ENCODE measurements at places on chromosomes 11 and 22.

DNA sequence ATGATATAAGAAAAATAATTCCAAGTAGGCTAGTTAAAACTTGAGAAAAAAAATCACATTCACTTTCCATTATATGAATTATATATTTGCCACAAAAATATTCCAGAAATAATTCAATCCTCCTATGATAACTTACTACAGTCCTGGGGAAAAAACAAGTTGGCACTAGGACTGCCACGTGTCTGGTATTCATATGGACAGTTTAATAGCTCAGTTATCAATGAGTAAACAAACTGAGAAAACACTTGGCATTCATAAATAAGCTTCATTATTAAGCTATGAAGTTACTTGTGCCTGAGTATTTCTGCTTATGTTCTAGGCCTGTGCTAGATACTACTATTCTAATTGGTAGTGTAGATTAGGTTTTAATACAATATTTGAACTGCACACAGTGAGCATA lies 22.5 kb upstream of the MAML2 start:
- DNase-seq = no peak

DNA sequence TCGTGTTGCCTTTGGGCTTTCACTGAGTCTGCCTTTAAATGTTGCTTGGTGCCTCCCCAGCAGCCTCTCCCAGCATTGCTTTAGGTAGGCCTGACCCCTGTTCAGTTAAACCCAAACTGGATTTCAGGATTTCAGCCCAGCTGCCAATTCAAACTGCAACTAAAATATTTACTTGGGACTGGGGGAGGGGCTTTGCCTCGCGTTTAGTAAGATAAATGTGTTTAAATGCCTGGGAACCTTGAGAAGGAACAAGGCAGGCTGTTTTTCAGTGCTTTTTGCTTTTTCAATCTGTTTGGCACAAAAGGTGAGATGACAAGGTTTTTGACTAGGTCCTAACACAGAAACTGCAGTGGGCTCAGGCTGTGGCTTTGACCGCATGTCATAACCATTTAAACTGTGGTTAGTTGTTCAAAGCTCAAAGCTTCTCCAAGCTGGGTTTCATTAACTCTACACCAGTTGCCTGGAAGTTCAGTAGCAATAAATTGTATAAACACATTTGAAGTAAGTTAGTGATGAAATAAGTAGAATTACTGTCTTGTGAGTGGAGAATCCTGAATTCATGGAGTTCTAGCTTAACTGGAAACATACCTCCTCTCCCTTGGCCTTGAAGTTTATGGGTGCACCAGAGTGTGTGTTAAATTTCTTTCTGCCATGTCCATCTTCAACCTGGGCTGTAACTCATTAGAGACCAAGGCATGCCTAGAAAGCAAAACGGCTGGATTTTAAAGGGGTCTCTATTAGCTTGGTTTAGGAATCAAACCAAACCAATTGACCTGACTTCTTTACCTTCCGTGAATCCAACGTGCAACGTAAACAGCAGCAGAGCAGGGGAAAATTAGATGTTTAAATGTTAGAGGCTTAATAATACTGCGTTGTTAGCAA lies 3.6 kb downstream of the PKNOX2 start:
- no peak for DNase-seq

DNA sequence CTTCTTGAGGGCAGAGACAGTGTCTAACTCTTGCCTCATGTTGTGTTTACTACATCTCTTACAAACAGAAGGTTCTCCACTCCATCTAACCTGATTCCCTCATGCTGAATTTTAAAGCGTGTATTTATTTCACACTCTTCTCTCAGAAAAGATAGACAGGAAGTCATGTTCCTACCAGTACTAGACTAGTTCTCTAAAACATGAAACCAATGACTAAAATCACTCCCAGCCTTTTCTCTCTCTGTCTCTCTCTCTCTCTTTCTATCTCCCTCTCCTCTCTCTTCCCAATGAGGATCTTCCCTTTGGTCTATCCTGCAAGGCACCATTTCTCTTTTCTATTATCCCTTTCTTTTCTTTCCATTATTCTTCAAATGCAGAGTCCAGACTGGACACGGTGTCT lies 391.9 kb upstream of the CADM1 start:
- DNase-seq = no peak

DNA sequence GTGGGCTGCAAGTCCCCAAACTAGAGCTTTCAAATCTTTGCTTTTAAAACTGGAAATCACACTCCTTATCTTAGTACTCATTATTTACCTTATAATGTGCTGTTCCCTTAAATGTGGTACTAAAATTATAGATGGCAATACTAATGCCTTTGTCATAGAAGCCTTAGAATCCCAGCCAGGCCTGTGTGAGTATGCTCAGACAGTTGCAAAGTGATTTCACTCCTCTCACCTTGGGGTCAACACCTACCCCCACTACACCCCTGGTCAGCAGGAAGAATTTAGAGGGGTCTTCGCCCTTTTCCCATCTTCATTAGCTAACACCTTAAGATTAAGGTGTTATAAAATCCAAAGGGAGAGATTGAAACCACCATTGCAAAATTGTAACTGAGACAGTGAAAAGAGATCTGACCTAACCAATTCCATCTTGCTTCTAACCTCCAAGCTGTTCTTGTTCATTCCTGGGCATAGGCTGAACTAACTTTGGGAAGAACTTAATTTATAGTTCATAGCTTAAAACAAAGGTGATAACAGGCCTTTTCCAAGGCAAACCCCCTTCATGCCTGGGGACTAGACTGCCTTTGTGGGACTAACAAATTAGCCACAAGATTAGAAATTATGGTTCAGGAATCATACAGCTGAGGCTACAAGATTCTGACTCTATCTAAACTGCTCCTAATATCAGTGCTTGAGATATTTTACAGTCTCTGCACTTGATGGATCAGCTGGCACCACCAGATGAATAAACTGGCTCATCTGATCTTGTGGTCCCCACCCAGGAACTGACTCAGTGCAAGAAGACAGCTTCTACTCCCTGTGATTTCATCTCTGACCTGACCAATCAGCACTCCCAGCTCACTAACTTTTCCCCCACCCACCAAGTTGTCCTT lies 10.4 kb upstream of the MRPL17 start:
- DNase-seq = peak; percentile 92

DNA sequence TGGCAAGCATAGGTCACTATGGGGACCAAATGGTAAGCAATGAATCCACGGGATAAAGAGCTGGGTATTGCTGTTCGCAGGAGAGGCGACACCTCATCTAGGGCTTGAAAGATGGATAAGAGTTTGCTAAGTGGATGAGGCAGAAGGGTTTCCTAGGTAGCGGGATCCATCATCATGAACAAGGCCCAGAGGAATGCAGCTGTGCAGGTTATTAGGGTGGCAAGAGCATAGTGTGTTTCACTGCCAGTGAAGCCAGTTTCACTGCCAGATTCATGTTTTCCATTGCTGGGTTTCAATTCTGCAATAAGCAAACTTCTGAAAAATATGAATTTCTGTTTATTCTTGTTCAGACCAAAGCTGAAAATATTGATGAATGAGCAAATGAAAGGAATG lies 27.2 kb downstream of the WEE1 start:
- DNase-seq = peak; percentile 97

Measured in bronchial epithelial cell (primary cell).